ENCODE measurements at places on chromosomes 6 and 20.

GRCh38 chr6:41587131-41587879 is 41.1 kb downstream of the FOXP4 start:
- no peak for DNase-seq

- DNase-seq = no peak
Observed at GRCh38 chr20:50320901-50321796, 130.5 kb downstream of the CEBPB start.

DNA sequence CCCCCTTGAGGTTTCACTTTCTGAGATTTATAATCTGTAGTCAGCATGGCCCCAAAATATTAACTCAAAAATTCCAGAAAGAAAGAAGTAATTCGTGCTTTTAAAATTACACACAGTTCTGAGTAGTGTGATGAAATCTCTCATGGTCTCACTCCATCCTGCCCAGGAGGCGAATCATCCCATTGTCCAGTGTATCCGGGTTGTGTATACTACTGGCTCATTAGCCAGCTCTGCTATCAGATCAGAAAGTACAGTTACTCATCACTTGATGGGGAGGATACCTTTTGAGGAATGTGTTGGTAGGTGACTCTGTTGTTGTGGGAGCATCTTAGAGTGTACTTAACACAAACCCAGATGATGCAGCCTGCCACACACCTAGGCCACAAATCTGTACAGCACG is 65.2 kb downstream of the CDC5L start:
- DNase-seq = no peak

DNA sequence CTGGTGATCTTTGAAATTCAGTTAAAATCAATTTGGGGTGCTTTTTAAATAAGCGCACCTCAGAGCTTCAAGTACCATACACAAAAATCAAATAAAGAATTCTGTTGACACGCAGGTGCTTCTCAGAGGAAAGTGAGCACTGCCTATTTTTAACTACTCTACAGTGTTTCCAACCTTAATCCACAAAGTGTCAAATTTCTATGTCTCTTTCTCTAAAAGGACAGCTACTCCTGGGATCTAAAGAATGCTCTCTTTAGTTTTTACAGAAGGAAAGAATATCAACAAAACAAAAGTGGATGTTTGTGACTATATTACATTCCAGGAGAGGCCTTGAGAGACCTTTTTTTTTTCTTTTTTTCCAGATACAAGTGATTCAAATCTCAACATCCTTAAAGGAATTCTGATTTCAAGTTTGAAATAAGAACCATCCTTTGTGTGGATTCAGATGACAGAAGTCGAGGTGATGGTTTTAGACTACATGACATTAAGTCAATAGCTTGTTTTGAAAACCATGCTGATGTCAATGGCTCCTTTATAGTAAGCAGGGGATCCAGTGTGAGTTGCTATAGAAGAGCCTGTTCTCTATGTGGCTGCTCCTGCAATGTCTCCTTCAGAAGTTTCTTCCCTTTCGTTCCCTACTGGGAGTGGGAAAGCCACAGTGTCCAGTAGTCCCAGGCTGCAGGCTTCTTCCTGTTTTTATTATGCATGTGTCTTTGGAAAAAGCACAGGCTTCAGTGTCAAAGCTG is 67.2 kb upstream of the DEFB112 start:
- DNase-seq = no peak

DNA sequence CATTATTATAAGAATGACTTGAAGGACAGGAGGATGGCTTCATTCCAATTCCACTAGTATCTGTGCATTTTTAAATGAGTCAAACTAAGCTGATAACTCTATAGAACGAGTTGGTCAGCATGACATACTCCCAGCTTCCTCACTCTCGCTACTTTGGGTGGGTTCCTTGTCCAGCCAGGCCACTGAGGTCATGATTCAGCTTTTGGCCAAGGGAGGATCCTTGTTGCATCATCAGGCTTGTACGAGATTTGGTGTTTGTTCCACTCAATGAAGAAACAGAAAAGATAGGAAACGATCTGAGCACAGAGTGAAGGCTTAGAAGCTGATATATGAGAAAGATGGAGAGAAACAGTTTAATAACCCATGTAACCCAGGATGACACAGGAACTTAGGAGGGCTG is 19.8 kb downstream of the NEDD9 start:
- DNase-seq = no peak

DNA sequence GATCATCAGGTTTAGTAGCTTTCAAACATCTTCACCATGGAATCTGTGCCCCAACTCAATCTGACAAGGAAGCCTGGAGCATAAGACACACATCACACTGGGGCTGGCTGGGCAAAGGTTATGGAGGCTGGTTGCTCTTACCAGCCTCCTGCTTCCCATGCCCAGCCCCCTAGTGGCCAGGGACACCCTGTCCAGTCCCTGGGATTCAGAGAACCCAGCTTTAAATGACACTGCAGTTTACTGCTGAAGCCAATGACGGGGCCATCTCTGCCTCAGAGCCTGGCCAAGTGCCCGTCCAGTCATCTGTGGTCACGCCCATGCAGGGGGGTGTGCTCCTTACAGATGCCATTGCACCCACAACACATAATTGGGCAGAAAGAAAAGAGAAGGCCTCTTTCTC is 272.9 kb downstream of the SMOC2 start:
- no peak for DNase-seq

- peak; percentile 94 for DNase-seq
Observed at GRCh38 chr6:32796848-32797776, 19.7 kb downstream of the HLA-DOB start.

DNA sequence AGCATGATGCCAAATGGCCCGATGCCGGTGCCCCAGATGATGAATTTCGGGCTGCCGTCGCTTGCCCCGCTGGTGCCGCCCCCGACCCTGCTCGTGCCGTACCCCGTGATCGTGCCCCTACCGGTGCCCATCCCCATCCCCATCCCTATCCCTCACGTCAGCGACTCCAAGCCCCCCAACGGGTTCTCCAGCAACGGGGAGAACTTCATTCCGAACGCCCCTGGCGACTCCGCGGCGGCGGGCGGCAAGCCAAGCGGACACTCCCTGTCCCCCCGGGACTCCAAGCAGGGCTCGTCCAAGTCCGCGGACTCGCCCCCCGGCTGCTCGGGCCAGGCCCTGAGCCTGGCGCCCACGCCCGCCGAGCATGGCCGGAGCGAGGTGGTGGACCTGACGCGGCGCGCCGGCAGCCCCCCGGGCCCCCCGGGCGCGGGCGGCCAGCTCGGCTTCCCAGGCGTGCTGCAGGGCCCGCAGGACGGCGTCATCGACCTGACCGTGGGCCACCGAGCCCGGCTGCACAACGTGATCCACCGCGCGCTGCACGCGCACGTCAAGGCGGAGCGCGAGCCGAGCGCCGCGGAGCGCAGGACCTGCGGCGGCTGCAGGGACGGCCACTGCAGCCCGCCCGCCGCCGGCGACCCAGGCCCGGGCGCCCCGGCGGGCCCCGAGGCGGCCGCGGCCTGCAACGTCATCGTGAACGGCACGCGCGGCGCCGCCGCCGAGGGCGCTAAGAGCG is 144.6 kb downstream of the SOBP start:
- peak; percentile 35 for DNase-seq

DNA sequence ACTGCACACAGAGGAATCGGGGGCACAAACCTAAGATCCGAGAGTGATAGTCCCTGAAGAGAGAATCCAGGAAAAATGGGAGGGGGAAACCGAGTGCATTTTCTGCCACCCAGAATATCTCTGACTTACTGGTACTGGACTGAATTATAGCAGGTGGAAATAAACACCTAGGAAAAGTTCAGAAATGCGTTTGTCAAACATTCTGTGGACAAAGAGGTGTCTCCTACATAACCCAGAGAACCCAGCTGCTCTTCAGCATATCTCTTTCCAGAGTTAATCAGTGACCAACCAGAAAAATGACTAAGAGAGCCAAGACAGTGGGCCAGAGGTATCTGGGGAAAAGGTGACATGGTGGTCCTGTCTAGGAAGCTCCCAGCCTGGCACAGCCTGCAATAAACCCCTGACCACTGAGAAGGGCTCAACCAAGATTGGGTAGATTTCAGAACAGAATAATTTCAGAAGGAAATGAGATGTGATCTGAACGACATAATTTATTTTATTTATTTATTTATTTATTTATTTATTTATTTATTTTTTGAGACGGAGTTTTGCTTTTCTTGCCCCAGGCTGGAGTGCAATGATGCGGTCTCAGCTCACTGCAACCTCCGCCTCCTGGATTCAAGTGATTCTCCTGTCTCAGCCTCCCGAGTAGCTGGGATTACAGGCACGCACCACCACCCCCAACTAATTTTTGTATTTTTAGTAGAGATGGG is 6.0 kb upstream of the VNN1 start:
- no peak for DNase-seq

DNA sequence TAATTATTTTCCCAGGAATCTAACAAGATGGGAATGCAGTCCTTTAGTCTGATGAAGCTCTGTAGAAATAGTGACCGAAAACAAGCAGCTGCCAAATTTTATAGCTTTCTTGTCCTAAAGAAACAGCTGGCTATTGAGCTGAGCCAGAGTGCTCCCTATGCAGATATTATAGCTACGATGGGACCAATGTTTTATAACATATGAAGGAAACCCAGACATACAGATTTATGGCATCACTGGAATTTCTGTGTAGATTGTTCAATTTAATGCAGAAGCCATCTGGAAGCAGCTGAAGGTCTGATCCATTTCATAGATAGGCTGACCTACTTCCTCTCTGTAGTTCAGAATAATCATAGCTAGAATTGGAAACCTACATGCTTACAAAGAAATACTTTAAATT is 11.8 kb upstream of the SNPH start:
- no peak for DNase-seq

DNA sequence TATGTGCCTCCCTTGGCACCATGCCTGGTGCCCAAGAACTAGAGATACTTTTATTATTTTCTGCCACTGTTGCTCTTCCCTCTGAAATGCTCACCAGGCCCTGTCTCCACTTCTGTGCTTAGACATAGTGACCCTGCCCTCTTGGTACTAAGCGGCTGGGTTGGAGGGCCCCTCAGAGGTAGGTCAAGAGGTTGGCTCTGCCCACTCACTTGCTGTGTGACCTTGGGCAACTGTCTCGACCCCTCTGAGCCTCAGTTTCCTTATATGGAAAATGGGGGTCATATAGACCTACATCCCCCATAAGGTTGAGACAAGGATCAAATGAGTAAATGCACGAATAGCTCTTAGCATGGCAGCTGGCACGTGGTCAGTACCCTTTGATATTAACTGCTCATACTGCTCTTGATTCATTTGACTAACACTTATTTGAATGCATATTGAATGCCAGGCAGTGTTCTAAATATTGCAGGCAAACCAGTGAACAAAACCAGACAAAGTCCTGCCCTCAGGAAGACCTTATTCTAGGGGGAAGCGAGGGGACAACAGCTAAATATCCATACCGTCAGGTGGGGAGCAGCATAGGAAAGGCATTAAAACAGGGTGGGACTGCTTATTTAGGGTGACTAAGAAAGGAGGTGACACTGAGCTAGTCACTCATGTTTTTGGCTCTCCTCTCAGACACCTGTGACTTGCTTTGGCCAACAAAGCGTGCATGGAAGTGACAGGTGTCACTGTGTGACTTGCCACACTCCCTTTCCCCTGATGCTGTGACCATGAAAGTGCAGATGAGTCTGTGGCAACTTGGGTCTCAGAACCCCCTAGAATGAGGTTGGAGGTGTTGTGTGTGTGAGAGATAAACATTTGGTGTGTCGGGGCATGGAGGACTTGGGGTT is 14.3 kb upstream of the SPO11 start:
- DNase-seq = no peak

- DNase-seq = peak; percentile 5
Observed at GRCh38 chr6:53979468-53980067, 131.7 kb upstream of the MLIP start.

- DNase-seq = no peak
Observed at GRCh38 chr20:35339636-35340035, 47.4 kb upstream of the FAM83C start.

- DNase-seq = no peak
Observed at GRCh38 chr6:69868961-69869360, 2.6 kb downstream of the COL19A1 start.

DNA sequence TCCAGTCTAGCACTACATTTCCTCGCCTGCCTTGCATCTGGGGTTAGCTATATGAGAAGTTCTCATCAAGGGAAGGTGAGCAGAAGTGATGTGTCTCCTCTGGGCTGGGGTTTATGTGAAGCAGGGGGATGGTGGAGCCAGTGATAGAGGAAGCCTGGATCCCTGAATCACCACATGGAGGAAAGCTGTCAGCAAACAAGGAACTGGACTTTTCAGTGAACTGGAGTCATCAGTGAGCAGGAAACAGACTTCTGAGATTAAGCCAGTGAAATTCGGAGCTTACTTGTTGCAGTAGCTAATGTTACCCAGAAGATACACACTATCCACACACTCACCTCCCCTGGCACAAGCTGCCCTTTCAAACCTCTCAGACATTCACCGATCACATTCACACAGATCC is 13.4 kb upstream of the TOX2 start:
- no peak for DNase-seq

DNA sequence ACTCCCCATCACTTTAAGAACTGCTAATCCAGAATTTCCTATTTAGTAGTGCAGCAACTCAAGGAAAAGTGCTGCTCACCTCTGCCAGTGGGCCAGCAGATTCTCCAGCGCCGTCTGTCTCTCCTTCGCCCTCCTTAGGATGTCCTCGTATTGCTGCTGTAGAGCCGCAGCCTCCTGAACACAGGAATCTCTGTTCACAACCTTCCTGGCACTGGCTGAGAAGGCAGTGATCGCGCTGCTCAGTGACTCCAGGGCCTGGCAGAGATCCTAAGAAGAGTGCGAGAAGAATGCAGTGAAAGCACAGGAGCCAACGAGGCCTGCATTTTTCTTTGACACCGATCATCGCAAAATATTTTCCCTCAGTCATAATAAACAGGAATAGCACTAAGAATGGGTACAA is 209.0 kb downstream of the SYNE1 start:
- DNase-seq = no peak

- no peak for DNase-seq
Observed at GRCh38 chr6:43647613-43648012, 2.8 kb downstream of the RSPH9 start.

DNA sequence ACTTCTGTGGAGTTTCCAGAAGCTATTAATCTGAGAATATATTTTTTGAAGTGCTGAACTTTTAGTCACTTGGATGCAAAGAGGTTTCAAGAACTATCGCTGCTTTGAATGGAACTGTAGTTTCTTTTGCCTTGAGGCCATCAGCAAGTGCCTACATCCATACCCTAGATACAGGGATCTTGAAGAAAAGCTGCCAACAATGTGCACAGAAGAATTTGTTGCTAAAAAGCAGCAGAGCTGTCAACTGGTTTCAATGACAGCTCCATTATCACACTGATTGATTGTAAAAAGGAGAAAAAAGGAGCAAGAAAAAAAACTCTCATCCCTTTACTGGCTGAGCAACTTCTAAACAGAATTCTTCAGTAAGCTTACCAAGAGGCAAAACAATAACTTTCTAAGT is 251.0 kb upstream of the NRSN1 start:
- DNase-seq = no peak

- DNase-seq = no peak
Observed at GRCh38 chr6:124149646-124150045, 346.0 kb downstream of the NKAIN2 start.

Data from memory B cell (primary cell).